ENCODE measurements at places on chromosomes 11 and 22.

- no peak for DNase-seq
These were observed 18.1 kb downstream of the SMARCB1 start for GRCh38 chr22:23804781-23805291.

DNA sequence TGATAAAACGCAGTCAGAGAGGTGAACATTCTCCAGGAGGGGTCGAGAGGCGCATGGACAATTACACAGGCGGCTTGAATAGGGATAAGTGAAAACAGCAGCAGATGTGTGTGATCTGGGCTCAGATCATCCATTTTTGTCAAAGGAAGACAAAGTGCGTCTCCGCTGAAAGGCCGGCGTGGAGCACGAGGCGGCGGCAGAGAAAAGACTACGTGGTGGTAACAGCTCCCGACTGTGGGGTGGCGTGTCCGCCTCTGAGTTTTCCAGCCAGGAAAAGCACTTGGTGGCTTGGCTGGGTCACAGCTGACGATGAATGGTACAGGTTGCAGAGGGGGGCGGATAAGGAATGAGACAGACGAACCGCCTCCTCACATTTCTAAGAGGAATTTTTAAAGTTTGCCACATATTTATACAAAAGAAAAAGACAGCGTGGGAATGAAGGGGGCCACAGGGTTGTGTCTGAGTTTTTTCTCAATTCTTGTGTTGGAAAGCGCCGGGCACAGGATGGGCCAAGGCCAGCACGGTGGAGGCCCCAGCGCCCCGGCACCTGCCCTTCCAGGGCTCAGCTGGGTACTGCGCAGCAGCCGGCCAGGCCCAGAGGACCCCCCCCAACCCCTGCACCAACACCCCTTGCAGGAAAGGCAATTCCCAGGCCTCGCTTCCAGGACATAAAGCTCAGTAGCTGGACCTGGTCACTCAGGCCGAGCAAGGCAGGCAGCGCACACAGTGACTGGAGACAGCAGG is 80.4 kb downstream of the TRMU start:
- peak; percentile 16 for DNase-seq

- no peak for DNase-seq
These were observed 416.4 kb downstream of the BRD1 start for GRCh38 chr22:49411236-49411635.

DNA sequence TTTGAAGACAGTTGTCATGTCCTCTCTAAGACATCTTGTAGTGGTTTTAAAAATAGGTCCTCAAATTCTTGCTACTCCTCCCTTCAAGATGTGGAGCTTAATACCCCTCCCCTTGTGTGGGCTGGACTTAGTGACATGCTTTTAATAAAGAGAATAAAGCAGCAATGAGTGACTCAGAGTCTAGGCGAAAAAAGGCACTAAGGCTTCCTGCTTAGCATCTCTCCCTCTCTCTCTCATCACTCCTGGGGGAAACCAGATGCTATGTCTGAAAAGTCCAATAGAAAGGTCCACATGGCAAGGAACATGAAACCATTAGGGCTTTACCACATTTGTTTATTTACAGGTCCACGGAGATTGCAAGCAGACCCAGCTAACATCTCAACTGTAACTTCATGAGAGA is 11.7 kb downstream of the SERGEF start:
- DNase-seq = peak; percentile 48

- no peak for DNase-seq
These were observed 58.9 kb downstream of the SLC5A12 start for GRCh38 chr11:26662916-26663315.

DNA sequence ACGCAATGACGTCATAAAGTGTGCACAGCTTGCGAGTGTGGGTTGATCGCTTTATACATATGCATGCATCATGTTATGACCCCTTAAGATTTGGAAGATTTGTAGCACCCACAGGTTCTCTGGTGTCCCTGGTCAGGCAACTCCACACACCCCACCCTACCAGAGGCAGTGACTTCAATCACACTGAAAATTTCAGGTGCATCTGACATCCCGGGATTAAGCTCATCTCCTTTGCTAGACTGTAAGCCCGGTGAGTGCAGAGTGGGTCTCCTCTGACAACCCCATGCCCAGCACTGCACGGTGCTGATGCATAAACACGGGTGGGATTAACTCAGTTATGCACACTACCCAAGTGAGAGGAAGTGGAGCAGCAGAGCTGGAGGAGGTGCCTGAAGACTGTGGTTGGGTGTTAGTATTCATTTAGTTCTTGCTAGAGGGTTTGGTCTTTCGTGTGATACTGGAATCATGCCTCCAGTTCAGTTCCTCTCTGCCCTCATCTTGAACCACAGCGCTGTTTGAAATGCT is 6.5 kb downstream of the ARSA start:
- DNase-seq = no peak

- DNase-seq = no peak
These were observed 107.2 kb upstream of the E2F8 start for GRCh38 chr11:19347911-19348310.

- DNase-seq = no peak
These were observed 119.8 kb upstream of the PLET1 start for GRCh38 chr11:112380464-112380863.
